ENCODE measurements at places on chromosomes 4 and X. TPM values are rescaled to one million over a fixed set of nuclear protein-coding genes. Genes with fewer than 3 reads are reported as not detected.

- no peak for DNase-seq
- H3K27ac ChIP-seq: no peak overlapping the region
- H3K27me3 ChIP-seq: peaks cover 64% of the 10 kb centered on the region
These were observed 9.2 kb upstream of the HMX1 start for GRCh38 chr4:8880851-8881250.

The CTAG1A gene
- not detected for total RNA-seq

- H3K27me3 ChIP-seq: no peaks in the 10 kb centered on the region
- H3K4me3 ChIP-seq: no peak overlapping the region
- no peaks in the 10 kb centered on the region for H3K36me3 ChIP-seq
- DNase-seq: no peak
These were observed 822.3 kb upstream of the FTHL17 start for GRCh38 chrX:31894152-31894551.

GRCh38 chr4:13316354-13316753 is 167.8 kb downstream of the RAB28 start:
- DNase-seq: no peak
- H3K27me3 ChIP-seq: no peaks in the 10 kb centered on the region
- no peak overlapping the region for H3K27ac ChIP-seq
- no peak overlapping the region for H3K4me3 ChIP-seq

The AADAT gene
- total RNA-seq: 14.3 TPM

DNA sequence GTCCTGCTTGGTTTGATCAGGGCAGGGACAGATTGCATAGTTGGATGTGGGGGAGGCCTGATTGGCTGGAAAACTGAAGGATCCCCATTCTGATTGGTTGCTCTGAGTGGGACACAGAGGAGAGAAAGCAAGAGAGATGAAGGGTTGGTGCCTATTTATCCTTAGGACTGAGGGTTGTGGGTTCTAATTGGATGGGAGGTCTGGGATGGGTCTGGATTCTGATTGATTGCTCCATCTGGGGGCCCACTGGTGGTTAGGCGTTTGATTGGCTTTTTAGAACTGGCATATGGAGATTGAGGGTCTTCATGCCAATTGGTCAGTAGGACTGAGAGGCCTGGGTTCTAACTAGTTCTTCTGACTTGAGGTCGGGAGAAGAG is 644 bp upstream of the EBP start:
- peaks cover 10% of the 10 kb centered on the region for H3K4me1 ChIP-seq
- H3K4me3 ChIP-seq: peak overlapping the region; percentile 50
- H3K27ac ChIP-seq: peak overlapping the region; percentile 6
- peaks cover 8% of the 10 kb centered on the region for H3K36me3 ChIP-seq

- no peaks in the 10 kb centered on the region for H3K27me3 ChIP-seq
- no peaks in the 10 kb centered on the region for H3K36me3 ChIP-seq
- no peak overlapping the region for H3K4me3 ChIP-seq
These were observed 1851.7 kb upstream of the IGFBP7 start for GRCh38 chr4:58961925-58962324.

DNA sequence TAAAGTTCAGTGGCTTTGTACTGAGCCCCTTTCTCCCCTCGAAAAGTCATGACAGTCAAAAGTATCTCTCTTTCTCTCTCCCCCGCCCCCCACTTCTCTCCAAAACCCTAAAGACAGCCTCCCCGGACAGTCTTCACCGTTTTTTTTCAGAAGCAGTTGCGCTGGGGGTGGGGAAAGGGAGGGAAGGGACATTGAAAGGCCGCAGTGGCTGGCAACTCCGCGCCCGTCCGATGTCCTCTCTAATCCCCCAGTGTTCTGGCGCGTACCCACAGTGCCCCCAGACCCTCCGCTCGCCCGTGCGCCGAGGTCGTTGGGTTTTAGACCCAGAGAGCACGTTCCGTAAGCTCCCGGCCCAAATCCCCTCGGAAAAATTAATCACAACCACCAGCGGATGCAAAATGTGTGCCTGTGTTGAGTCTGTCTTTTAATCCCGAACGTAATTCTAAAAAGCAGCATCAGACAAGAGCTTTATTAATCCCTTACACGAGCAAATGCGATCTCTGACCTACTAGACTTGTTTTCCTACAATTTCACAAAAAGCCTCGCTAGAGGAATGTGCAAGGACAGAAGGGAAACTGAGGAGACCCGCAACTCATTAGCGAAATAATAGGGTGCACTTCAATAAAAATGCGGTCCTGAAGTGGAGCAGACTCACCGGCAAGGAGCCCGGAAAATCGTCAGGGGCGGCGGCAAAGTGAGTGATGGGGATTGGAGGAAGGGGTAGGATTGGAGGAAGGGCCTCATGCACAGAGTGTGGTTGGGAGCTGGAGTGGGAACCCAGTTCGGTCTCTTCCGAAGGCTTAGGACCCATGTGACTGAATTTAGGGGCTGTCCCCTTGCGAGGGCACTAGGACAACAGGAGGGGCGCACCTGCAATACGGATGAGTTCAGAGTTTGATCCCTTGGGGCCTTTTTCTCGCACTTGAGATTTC is 12.2 kb upstream of the PRDM8 start:
- peaks cover 54% of the 10 kb centered on the region for H3K4me1 ChIP-seq
- H3K27me3 ChIP-seq: peaks cover 71% of the 10 kb centered on the region
- peak overlapping the region; percentile 74 for H3K27ac ChIP-seq
- peaks cover 9% of the 10 kb centered on the region for H3K36me3 ChIP-seq

DNA sequence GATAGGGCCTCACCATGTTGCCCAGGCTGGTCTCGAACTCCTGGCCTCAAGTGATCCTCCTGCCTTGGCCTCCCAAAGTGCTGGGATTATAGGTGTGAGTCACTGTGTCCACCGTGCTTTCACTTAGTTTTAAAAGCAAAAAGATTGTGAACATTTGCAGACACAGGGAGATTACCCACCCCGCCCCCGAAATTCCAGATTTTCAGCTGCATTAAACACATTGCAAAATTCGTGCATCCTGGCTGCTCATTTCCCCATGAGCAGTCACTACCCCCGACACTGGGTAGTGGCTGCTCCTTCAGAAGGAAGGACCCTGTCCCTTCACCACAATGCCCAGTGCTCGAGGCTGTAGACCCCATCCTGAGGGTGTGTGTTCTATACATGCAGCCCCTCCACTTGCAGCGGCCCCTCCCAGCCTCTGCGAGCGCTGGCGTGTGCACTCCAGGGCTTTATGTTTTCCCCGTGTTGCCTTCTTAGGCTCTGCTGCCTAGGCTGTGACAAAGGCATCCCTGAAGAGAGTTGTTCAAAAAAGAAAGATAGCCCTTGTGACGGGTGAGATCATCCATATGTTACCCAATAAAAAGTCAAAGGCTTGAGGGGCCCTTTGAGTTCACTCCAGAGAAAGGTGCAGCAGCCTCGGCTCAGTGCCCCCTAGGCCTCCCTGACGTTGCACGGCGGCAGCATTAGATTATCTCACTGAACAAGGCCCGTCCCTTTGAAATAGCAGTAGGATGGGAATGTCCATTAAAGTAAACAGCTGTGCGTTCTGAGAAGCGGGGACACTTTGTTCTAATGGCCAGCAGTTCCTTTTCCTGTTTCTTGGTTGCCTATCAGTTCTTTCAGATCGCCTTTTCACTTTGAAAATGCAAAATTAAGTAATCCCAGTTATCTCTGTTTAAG is 71.6 kb downstream of the SHROOM2 start:
- peaks cover 10% of the 10 kb centered on the region for H3K4me1 ChIP-seq
- H3K36me3 ChIP-seq: no peaks in the 10 kb centered on the region
- H3K4me3 ChIP-seq: no peak overlapping the region
- H3K27ac ChIP-seq: no peak overlapping the region
- H3K27me3 ChIP-seq: peaks cover 13% of the 10 kb centered on the region

- peaks cover 6% of the 10 kb centered on the region for H3K27me3 ChIP-seq
- no peak for DNase-seq
- H3K36me3 ChIP-seq: no peaks in the 10 kb centered on the region
- no peak overlapping the region for H3K4me3 ChIP-seq
- H3K27ac ChIP-seq: no peak overlapping the region
- H3K4me1 ChIP-seq: no peaks in the 10 kb centered on the region
These were observed 12.7 kb upstream of the DGKK start for GRCh38 chrX:50483283-50483682.
